ENCODE measurements at places on chromosomes 7 and 10.

DNA sequence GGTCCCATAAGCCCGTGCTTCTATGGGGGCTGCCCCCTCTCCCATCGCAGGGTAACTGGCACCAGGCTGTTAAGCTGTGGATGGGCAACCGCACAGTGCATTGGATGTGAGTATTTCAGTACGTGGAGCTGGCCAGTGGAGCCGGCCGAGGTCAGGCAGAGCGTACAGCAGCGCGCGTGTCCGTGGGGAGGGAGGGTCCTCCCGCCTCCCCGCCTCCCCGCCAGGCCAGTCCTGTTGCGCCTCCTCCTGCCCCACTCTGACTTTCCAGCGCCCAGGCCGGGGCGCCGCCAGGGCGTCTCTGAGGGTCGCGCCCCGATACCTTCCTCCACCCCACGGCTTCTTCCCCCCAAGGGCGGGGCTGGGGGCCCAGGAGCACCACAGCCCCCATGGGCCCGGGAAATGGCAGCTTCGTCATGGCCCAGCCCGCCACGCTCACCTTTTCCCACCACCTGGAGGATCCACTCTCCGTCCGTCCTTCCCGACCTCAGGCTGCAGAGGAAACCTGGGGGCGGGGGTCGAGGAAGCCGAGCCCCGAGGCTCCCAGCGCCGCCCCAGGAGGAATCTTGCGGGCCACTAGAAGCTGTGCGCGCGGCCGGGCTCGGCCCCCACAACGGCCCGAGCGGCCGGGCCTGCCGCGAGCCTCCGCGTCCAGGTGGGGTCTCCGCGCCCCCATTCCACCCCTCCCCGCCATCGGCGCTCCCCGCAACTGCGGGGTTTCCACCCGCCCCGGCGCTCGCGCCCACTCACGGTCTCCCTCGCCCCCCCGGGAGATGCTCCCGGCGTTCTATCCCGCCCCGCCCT lies 831 bp upstream of the PFKP start:
- DNase-seq, result no peak

DNA sequence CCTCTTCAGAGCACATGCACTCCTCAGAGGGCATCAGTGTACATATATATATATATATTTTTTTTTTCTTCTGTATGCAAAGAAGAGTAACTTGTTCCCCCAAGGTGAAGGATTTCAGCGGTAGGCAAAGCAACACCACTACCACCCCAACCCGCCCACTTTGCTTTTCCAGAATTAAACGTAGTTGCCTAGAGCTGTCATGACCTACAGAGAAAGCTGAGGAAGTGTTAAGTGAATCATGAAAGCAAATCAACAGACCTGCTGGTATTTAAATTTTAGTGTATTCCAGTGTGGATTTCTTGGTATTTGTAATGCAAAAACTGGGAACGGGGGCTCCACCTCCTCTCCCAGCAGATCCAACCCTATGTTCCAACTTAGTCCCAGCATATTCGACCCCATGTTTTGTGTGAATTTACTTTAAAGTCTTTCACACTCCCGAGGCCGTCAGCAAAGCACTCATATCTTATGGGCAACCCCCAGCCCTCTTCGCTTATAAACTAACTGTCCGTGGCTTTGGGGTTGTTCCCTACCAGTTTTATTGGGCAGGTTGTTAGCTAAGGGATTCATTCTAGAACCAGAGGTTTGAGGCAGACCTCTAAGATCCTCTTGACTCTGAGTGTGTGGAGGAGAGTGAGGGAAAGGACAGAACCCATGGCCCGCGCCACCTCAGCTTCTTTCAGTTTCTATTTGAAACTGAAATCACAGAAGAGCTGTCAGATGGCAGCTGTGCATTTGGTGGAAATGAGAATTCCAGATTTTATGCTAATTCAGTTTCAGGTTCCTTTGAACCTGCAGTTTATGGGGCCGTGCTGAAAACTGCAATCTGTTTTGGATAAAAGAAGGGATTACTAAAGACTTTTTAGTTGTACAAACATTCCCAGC lies 450.2 kb upstream of the GALNT17 start:
- no peak for DNase-seq

DNA sequence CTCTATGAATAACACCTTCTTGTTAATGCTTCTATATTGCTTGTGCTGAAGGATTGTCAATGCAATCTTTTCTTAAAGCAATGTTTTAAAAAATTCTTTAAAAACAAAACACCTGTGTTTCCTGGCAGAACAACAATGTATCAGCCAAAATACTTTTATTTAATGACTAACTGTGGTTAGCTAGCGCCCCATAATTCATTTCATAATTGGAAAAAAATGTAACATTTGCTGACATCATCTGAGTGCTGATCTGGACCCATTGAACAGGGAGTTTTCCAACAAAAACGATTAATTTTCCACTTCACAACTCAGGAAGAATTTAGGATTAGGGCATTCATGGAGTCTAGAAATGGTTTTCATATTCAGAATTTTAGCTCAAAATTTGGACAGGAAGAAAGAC lies 137.6 kb upstream of the CDK6 start:
- DNase-seq, result no peak

DNA sequence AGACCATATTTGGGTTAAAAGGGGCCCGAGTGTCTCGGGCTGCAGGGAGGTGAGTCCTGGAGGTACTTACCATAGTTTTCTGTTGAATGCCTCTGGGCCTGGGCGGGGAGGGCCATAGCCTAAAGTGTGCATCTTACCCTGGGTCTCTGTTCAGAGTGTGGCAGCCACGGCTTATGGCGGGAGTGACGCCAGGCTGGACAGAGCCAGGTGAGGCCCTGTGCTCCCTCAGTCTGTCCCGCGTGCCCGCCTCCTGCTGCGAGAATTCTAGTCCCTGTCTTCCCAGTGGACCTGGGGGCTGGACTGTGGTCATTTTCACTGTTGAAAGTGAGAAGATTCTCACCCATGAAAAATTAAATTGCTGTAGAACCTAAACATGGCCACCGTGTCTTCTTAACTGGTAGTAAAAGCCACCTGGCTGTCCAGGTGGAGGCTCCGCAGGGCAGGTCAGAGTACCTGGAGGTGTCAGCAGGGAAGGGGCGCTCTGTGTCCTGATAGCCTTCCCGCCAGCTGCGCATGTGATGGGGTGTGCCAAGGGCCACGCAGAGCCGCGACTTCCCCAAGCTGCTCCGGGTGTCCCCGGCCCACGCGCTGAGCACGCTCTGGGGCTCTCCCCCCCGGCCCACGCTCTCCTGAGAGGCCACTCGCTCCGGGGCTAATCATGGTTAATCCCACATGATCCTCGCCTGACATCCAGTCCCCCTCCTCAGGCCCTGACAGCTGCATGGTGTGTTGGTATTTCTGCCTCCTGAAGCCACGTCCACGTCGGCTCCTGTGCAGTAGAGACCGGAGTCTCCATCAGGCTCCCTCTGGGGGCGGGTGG lies 20.3 kb downstream of the INPP5A start:
- no peak for DNase-seq

DNA sequence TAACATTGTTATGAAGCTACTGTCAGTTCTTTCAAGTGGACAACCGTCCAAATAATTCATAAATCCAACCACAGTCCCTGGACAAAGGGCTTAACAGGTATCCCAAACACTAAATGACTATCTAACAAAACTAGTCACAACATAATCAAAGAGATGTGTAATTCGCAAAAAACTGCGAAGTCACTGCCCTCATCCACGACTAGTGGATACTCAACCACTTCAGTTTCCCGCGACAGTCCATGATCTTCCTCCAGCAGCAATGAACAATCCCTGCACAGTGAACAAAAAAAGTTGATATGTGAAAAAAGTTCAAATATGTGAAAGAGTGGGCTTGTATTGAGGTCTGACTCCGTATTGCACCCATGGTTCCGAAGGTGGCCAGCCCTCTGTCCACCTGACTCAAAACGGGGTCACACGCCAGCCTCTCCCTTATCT lies 287 bp downstream of the DCLRE1A start:
- DNase-seq, result peak; percentile 21

DNA sequence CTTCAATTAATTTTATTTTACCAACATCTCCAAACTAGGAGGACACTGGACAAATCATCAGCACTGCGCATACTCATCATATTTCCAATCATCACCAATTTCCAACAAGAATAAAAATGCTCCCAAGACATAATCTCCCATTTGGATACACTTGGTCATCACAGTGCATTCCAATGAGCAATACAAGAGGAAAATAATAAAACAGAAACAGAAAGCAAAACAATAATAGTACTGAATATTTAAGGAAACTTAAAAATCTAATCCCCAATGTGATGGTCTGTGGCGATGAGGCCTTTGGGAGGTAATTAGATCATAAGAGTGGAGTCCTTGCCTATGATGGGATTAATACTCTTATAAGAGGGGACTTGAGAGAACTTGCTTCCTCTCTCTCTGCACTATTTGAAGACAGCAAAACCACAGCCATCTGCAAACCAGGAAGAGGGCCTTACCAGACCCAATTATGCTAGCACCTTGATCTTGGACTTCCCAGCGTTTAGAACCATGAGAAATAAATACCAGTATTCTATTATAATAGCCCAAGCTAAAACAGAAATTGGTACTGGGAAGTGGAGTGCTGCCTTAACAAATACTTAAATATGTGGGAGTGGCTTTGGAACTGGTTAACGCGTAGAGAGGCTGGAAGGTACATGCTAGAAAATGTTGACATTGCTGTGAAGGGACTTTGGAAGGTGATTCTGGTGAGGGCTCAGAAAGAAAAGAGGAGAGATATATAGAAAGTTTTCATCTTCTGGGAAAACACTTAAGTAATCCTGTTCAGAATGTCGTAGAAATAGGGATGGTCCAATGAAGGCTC lies 91.5 kb downstream of the JAZF1 start:
- DNase-seq, result no peak

GRCh38 chr10:118754229-118754555 lies 578 bp downstream of the CACUL1 start:
- peak; percentile 64 for DNase-seq

- DNase-seq, result no peak
These were observed 308.8 kb upstream of the ZNF32 start for GRCh38 chr10:43957267-43958070.

GRCh38 chr7:84100866-84101265 lies 93.7 kb downstream of the SEMA3A start:
- DNase-seq, result no peak

DNA sequence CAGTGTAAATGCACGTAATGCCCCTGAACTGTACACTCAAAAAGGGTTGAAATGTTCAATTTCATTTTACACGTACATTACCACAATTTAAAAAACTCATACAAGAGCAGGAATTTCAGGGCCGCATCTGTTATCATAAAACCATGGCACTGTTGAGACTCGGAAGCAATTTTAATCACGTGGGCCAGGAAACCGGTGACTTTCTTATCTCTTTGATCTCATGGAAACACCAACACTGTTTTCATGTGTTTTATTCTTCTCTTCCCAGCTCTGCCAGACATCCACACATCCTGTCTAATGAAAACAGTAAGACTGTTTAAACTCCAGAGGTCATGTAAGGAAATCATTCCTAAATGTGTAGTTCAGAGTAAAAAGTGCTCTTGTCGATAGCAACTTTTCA lies 35.9 kb downstream of the PTPRE start:
- DNase-seq, result no peak

DNA sequence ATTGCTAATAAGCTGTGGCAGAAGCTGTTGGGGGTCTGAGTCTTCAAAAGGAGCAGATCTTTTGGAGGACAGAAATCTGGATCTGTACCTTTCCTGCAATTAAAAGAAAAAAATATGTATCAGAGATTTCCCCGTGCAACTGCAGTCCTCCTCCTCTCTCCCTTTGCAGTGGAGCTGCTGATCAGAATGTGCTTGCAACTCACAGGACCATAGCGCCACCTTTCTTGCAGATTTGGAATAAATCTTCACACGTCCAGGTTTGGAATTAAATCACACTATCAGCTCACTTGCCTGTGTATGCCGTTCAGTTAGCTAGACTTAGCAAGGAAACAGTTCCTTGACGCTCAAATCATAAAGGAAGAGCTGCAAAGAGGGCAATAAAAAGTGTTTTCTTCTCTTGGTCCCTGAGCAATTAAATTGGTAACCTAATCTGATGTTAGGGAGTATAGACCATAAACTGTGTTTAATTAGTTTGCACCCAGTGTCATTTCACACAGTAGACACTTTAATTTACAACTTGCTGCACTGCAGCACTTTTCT lies 77.4 kb downstream of the PON1 start:
- DNase-seq, result peak; percentile 25

GRCh38 chr10:102509387-102509786 lies 5.6 kb downstream of the SUFU start:
- DNase-seq, result no peak

- DNase-seq, result no peak
These were observed 5.4 kb upstream of the MICALL2 start for GRCh38 chr7:1464694-1465093.

DNA sequence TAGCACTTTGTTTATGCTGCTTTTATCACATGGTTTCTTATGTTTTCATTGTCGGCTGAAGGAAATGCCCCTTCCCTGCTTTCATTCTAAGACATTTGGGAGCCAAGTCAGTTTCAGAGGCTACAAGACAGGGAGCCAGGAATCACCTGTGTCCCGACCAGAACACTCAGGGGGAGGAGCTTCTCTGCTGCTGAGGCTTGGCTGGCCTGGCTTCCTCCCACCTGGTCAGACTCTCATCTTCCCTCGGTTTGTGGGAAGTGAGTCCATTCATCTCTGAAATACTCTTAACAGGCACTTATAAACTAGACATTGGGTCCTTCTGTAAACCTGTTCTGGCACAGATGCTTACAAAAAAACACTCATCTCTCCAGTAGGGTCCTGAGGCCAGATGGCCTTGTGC lies 19.6 kb upstream of the GOLGA7B start:
- DNase-seq, result no peak

DNA sequence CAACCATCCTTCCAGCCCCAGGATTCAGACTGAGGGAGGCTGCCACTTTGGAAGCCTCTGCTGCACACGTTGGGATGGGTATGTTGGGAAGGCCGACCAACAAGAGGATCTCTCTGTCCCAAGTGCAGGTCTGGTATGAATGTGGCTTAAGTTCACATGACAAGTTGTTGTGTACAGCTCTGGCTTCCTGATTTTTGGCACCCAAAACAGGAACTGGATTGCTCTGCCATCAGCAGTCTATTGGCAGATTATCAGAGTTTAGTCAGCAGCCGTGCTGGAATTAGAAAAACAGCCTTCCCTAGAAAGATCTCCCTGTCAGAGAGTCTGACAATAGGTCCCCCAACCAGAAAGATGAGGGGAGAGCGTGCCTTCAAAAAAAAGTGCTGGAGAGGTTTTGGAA lies 66.9 kb downstream of the GOLGA7B start:
- no peak for DNase-seq

GRCh38 chr7:156064971-156065386 lies 252.7 kb upstream of the SHH start:
- no peak for DNase-seq

DNA sequence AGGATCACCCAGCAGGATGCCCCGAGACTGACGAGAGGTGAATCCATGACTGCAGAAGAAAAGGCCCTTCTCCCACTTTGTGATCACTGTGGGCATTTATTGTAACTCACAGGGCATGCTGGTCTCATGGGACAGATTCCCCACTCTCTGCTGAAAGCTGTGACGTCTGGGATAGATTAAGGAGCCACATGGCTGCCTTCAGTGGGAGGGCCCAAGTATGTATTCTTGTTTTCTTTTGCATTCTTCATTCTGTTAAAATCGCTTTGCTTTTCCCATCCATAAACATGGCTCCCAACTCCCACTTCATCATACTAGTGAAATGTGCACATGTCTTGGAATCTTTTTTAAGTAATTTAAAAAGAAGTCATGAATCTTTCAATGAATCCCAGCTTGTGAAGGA lies 67.2 kb downstream of the FAM107B start:
- DNase-seq, result no peak

GRCh38 chr10:66827353-66827752 lies 98.5 kb upstream of the LRRTM3 start:
- DNase-seq, result no peak

- peak; percentile 91 for DNase-seq
These were observed 9.0 kb downstream of the MRPL32 start for GRCh38 chr7:42940985-42941847.

All from left colon (tissue), 2 donors.